SW480 (cell line): ENCODE measurements at places on chromosomes 11 and 22.
A peak's percentile ranks its signal among the peaks of the same experiment; 100 is the strongest.

DNA sequence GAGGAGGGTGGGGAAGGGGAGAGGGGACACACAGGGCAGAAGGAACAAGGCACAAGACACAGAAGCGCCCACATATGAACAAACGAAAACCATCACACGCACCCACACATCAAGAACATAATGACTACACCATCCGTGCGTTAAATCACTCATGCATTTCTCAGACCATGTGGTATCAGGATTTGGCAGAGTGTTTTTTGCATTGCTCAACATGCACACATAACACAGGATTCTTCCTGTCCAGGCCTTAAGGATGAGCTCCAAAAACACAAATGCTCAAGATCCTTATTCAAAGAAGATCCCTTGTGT, 309.5 kb downstream of the CADM1 start:
- no peak for DNase-seq

- no peak for DNase-seq
Observed at GRCh38 chr11:6646918-6647679, 8.5 kb downstream of the DCHS1 start.

- peak; percentile 87 for DNase-seq
Observed at GRCh38 chr11:131888230-131888855, 517.9 kb downstream of the NTM start.

DNA sequence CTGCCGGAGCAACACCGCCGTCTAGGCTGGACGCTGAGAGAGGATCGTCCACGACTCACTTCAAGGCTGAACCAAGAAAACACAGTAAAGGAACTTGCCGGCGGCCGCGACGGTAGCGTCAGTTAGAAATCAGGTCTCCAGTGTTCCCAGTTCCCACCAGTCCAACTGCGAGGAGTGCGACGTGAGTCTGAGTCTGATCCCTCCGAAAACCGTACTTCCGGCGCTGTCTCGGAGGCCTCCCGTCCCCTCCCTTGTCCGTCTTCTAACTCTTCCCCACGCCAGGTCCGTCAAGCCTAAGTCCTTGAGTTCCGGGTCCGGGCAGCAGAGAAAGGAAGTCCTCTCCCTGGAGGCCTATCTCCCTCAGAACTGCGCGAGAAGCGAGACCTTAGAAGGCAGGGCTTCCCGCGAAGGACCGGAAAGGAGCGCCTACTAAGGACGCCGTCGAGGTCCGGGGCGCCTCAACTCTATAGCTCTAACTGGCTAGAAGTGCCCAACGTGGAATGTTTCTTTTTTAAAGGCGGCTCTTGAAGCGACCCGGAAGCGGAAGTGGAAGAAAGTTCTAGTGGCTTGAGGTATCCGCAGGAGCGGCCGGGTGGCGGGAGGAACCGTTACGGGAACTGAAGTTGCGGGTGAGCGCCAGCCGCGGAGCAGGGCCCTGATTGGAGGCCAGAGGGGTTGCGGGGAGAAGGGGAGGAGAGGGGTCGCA, at the start of the genes BANF1 and EIF1AD:
TSS of gene BANF1 (plus strand) at position 562 of the 706 bp plus-strand sequence. CDS start 748 bp downstream, outside the sequence.
TSS of gene EIF1AD (minus strand) at position 216 of the 706 bp plus-strand sequence. CDS start 1,768 bp downstream, outside the sequence.
- peak; percentile 97 for DNase-seq

DNA sequence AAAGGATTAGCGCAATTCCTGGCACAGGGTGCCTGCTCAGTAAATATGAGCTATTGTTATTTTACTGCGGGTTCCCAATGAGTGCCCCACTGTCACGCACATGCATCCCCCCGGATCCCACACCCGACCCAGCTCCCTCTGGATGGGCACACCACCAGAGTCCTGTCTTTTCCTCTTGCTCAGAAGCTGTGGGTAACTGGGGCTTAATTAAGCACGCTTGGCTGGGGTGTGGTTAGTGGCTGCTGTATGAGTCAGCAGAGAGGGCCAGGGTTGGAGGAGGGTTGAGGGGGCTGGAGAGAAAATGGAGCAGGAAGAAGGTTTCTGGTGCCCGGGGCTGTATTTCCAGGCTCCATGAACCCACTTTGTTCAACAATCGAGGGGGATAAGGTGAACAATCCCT, 30.3 kb upstream of the NECTIN1 start:
- peak; percentile 87 for DNase-seq

DNA sequence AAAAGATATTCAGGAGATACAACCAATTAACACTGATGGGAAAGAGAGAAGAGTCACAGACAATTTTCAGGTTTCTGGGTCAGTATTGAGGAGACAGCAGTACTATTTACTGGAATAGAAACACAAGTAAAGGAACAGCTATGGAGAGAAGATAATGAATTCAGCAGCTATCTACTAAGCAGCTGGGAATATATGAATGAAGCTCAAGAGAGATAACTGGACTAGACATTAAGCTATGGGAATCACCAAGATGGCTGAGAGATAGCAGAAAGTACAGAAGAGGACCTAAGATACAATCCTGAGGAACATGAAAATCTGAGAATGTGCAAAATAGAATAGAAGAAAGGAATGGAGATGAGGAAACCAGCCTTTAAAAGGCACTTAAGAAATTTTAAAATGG, 15.9 kb downstream of the ALG9 start:
- DNase-seq, result no peak

DNA sequence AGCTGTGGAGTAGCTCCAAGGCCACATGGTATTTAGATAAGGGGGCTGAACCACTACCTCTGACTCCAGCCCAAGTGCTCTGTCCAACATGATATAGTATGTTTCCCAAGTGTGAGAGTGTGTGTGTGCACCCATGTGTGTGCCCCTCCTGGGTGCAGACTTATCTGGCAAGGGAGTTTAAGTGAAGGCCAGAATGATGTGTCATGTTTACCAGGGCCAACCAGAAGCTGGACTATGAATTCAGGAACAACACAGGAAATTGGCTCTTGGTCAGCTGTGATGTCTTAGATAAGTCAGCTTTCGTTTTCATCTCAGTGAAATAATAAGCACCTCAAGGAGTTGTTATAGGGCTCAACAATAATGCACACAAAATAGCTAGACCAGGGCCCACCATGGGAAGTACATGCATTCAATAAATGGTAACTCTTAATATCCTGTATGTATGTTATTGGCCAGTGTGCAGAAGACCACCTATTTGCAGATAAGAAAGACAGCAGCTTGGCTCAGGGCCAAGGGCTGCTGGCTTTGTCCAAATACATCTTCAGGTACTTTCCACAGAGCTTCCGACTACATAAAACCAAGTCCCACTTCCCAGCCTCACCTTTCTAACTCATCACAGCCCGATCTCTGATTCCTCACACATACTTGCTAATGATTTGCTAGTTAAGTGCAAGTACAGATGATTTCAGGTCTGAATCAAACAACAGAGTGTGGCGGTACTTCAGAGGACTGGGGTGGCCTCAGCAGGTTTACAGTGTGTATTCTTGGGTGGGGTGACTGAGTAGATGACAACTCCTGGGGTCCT, 120.9 kb downstream of the ME3 start:
- DNase-seq, result no peak

- DNase-seq, result no peak
Observed at GRCh38 chr22:45541382-45541979, 38.8 kb downstream of the FBLN1 start.

DNA sequence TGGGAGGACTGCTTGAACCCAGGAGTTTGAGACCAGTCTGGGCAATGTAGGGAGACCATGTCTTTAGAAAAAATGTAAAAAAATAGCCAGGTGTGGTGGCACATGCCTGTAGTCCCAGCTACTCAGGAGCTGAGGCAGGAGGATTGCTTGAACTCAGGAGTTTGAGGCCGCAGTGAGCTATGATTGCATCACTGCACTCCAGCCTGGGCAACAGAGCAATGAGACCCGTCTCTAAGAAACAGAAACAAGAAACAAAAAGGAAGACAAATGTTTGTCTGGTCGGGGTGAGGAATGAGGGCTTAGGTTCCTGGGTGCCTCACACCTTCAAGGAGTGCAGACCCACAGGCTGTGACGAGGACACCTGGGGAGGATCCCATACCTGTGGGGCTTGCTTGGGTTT, 191.9 kb downstream of the CEP164 start:
- no peak for DNase-seq

GRCh38 chr11:88886796-88887195, 179.0 kb downstream of the GRM5 start:
- peak; percentile 42 for DNase-seq

DNA sequence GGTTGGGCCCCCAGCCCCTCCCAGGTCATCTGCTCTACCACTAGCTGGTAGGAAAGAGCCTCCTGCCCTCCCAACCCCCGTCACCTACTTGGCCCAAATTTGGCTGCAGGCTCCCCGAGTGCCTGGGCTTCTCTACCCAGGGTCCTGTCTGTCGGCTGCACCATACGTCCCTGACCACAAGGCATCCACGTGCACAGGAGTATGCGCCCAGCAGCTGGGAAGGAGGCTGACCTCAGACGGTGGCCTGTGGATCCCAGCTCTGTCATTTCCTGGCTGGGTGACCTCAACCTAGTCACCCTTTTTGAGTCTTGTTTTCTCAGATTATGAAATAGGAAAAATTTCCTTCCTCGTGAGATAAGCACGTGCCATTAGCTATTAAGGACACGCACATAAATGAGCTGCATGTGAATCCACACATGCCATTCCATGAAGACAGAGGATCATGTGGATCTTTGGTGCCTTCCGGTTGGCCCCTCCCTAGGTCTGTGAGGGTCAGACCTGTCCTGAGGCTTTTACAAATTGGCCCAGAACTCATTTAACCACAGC, 13.7 kb downstream of the CYB561A3 start:
- DNase-seq, result no peak

- no peak for DNase-seq
Observed at GRCh38 chr11:69158301-69159149, 2.8 kb downstream of the SMIM38 start.

GRCh38 chr11:118216621-118217481, 8.0 kb downstream of the JAML start:
- no peak for DNase-seq

- no peak for DNase-seq
Observed at GRCh38 chr11:73851046-73851764, 25.4 kb downstream of the COA4 start.
